ENCODE measurements at places on chromosomes 16 and 17.

DNA sequence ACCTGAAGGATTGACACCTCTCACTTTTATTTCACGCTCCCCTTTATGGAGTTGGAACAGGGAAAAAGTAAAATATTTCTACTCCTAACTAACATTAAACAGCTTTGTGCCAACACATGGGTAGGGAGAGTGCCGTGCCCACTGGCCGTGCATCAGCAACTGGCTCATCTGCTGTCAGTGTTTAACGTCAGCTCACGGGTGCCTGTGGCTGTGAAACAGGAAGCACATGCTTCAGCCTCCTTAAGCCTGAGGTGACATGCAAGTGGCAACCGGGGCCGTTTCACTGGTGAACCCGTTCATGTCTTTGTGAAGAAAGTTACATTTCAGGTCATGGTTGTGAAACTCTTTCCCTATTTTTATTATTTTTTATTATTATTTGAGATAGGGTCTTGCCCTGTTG is 3.2 kb downstream of the SPG7 start:
- no peak for DNase-seq

DNA sequence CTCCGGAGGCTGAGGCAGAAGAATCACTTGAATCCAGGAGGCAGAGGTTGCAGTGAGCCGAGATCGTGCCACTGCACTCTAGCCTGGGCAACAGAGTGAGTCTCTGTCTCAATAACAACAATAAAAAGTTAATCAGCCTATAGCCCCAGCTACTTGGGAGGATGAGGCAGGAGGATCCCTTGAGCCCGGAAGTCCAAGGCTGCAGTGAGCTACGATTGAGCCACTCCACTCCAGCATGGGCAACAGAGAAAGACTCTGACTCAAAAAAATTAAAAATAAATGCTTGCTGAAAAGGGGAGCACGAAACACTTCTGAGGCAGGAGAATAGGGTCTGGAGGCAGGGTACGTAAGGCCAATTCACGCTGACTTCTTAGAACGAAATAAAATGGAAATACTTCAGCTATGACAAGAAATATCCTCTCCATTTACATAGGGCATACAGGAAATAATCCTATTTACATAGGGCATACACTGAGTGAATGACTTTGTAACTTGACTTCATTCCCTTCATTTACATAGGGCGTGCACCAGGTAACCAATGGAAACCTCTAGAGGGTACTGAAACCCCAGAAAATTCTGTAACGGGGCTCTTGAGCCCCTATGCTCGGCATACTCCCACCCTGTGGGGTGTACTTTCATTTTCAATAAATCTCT is 3.2 kb upstream of the PRPSAP1 start:
- no peak for DNase-seq

- no peak for DNase-seq
Observed at GRCh38 chr16:31148896-31149295, 970 bp downstream of the PRSS36 start.

DNA sequence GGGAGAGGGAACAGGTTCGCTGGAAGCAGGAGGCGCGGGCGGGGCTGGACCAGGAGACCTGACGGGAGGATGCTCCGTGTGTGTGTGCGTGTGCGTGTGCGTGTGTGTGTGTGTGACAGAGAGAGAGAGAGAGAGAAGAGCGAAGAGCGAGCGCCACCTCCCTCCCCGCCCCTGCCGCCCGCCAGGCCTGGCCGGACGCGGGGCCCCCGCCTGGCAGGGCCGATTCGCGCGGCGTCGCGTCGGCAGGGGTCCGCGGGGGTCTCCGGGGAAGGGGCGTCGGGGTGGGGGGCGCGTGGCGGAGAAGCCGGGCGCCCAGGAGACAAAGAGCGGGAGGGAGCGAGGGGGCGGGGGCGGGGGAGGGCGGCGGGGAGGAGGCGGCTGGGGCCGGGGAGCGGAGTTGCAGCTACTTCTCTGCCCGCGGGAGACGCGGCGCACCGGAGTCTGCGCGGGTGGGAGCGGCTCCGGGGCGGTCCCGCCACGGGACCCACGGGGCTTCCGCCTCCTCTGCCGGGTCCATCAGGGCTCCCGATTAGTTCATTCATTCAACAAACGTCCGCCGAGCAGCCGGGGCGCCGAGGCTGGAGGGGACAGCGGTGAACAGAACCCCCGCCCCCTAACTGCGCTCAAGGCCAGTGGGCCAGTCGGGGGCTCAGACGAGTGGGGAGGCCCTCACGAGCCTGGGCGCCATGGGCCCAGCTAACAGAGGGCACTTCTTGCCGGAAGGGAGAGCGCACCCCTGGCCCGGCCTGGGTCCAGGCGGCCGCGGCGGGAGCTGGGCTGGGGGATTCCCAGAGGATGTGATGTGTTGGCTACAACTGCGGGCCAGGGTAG is at the start of gene SAMD14:
SAMD14 (minus strand) TSS at position 433 of the 831 bp plus-strand sequence. CDS start 5,201 bp downstream, outside the sequence.
- DNase-seq: peak; percentile 67

DNA sequence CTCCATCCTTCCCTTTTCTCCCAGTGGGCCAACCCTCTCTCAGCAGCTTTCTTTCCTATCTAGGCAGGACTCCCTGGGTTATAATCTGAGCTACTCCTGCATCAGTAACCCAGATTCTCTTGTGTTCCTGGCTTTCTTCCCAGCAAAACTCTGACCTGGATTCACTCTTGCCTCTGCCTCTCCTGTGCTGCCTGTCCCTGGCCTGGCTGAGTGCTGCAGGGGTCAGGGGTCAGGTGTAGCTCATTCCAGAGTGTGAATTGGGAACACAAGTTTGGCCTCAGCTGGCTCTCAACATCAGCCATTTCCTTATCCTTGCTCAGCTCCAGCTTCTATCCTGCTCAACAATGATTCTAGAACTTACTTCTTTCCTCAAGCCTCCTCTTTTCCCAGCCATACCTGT is 2.5 kb upstream of the ST6GALNAC2 start:
- no peak for DNase-seq

DNA sequence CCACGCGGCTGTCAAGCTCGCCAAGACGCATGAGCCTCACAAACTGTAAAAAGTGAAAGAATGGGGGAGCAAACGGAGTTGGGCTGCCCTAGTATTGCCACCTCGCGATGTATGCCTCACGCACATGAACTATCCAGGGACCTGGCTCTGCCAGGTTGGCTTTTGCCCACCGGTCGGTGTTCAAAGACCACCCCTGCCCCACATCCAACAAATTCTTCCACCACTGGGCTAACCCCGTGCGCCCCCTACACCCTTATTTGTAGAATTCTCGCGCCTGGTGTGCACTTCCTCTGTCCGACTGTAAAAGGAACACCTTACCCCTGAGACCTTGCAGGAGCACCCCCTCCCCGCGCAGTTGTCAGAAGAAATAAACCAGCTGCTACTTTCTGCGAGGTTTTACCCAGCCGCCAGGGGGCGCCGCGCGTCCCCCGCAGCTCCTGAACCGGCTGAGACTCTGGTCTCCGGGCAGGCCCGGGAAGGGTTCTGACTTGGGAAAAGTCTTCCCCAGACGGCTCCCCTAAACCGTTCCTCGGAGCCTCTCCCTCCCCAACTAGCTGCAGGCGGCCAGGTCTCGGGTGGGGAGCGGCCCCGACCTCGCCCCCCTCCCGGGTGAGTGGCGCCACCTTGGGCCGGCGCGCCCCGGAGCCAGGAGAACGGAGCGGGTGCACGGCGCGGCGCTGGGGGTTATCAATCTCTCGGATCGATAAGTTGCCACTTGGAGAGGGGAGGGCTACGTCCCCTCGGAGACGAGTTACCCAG is 1.7 kb upstream of the ZNF423 start:
- DNase-seq: peak; percentile 49

DNA sequence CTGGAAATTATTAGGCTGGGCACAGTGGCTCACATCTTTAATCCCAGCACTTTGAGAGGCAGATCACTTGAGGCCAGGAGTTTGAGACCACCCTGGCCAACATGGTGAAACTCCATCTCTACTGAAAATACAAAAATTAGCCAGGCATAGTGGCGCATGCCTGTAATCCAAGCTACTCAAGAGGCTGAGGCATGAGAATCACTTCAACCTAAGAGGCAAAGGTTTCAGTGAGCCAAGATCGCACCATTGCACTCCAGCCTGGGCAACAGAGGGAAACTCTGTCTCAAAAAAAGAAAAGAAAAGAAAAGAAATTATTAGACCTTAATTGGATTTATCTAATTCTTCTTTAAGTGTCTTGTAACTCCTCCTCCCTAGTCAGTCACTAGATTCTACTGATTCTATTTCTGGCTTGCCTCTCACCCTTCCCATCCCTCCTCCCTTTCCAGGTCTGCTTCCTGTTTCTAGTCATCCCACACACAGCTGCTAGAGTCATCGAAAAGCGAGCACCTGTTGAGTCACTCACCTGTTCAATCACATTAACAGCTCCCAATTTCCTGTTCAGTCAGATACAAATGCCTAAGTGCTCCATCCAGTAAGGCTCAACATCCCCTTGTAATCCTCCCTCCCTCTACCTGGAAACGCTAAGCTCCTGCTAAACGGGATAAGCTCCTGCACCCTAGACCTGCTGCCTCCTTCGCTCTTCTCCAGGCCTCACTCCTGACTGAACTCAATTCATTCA is 34.6 kb downstream of the ERN1 start:
- DNase-seq: no peak

DNA sequence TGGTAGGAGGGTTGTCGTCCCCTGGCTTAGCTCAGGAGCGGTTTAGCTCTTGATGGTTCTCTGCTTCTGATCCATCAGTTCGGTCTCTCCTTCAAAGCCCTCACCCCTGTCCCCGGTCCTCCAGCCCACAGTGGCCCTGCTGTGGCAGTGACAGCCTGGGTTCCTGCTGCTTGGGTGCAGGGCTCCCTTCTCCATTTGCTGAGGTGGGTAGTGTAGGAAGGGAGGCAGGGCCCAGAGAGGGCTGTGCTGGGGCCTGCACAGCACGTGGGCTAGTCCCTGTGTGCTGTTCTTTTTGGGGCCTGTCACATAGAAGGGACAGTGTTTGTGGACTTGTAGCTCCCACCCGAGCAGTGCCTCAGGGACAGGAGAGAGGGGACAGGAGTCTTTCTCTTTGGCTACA is 18.3 kb downstream of the TMEM94 start:
- no peak for DNase-seq

GRCh38 chr17:41003926-41004325 is 4.2 kb upstream of the KRTAP3-2 start:
- DNase-seq: no peak

GRCh38 chr16:13909872-13910303 is 10.1 kb upstream of the ERCC4 start:
- DNase-seq: no peak

DNA sequence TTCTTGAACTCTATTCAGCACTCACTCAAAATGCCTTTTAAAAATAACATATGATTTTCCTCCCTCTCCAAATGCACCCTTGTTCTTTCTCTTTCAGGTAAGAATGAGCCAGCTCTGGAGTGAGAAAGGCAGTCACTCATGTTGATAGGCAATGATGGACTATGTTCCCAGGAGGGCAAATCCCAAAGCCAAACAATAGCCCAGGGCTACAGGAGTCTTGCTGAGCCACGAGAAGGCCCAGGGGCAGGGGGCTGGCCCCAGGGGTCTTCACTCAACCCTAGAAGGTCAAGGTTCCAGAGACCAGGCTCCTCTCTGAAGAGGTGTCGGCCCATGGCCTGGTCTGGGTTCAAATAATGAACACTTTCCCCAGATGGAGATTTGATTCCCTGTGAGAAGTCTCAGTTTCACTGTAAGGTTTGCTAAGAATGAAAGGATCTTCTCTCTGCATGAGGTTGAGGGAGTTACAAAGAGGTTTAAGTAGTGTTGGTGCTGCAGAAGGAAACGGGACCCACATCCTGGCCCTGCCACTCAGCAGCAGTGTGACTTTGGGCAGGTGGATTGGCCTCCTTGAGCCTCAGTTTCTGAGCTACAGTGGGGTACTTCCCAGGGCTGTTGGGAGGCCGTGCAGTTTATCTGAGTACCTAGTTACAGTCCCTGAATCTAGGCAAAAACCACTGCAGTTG is 49.0 kb downstream of the RTN4RL1 start:
- no peak for DNase-seq

GRCh38 chr17:80519091-80519781 is 25.4 kb upstream of the RPTOR start:
- DNase-seq: no peak

DNA sequence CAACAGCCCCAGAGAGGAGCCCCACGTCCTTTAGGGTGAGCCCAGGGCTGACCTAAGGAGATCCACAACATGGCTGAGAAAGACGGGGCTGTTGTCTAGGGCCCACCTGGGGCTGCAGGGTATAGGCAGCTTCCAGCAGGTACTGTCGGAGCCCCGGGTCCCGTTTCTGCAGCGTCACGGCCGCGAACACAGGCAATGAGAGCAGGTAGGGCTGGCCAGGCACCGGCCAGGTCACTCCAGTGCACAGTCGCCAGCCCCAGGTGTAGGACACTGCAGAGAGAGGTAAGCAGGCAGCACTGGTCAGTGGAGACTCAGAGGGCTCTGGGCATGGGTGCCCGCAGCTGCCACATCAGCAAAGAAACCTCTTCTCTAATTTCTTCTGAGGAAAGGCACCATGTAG is 115.2 kb downstream of the LITAF start:
- DNase-seq: no peak

DNA sequence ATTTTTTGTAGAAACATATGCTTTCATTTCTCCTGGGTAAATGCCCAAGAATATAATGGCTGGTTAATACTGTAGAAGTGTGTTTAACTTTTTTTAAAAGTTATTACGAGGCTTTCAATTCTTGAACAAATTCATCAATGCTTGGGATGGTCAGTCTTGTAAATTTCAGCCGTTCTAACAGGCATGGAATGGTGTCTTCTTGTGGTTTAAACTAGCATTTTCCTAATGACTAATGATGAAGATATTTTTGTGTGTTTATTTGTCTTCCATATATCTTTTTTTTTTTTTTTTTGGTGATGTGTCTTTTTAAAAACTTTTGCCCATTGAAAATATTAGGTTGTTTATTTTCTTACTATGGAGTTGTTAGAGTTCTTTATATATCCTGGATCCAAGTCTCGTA is 67.1 kb downstream of the MGAT5B start:
- DNase-seq: peak; percentile 42

GRCh38 chr16:87740909-87741424 is 24.8 kb downstream of the KLHDC4 start:
- no peak for DNase-seq

DNA sequence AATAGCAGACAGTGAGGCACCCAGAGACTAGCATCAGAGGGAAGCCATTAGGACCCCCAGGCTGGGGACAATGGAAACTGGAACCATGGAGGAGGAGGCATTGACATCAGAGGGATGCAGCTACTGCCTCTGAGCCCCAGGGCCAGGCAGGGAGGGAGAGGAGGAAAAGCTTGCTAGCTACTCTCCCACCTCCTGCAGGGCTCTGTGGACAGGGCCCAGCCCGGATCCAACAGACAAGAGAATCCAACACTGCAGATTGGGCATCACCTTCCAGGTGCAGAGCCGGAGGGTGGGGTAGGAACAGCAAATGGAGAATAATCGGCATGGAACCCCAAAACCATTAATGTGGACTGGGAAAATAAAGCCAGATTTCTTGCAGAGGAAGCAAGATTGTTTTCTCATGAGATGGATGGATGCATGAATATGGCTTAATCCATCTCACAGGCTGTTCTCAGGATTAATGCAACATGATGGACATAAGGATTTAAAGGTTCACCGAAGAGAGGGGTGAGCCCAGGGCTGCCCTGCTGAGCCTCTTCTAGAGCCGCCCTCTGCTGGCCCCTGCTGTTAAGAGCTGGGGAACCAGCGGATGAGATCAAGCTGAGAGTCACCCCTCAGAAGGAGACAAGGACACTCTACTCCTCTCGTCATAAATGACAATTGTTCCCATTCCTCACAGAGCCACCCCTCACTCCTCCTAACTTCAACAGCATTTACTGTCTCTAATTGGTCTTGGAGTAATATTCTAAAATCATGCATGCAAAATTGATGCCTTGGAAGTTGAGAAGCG is 48.8 kb downstream of the DNAH3 start:
- DNase-seq: peak; percentile 26

All from fibroblast of skin of right biceps (primary cell).